Activated CD4-positive, CD25-positive, alpha-beta regulatory T cell treated with anti-CD3 and anti-CD28 coated beads, Interleukin-2, amount 50 U/mL, for 72 hours (primary cell): ENCODE measurements at places on chromosomes 2 and 18.

- DNase-seq: no peak
Measured at GRCh38 chr18:68843473-68844089, 45.7 kb downstream of the CCDC102B start.

GRCh38 chr18:28712796-28713425, 536.0 kb upstream of the CDH2 start:
- no peak for DNase-seq

DNA sequence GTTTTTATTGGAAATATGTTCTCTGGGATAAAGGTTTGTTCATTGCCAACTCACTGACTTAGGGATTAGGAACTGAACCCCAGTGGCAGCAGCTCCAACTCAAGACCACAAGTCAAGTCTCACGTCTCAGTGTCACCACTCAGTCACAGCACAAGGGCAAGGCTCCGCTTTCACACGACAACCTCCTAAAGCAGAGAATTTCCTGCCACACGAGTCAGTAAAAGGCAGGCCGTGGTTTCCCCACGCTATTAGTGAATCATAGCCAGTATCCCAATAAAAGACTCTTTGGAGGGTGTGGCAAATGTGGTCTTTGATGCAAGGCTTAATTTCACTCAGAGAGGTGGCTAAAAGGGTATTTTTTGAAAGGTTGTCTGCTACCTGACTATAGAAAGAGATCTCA, 57.6 kb downstream of the PIEZO2 start:
- no peak for DNase-seq

DNA sequence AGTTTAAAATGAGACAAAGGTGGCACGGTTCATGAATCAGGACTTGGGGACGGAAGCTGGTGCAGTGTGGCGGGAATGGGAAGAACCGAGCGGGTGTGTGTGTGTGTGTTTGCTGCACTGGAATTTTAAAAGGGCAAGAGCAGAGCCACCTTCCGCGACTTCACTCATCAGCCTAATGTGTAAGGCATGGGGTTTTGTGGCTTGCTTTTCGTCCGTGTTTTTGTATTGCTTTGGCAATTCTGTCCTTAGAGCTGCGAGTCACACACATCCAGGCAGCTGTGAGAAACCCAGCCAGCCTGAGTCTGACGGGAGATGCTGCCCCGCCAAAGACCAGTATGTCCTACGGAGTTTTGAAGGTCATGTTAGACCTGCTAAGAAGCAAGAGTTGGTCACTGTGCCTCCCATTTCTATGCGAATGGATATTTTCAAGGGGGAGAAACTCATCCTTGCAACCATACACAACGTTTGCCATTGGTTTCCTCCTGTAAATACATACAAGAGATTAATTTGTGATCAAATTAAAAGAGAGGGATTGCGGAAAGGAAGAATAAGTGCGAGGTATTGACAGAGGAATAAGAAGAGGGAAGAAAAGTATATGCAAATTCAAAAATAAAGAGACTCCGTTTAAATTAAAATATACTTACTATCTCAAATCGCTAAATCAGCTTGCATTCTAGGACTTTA, 665 bp upstream of the CACNB4 start:
- DNase-seq: no peak

- no peak for DNase-seq
Measured at GRCh38 chr2:240319855-240320203, 115.6 kb upstream of the GPC1 start.

DNA sequence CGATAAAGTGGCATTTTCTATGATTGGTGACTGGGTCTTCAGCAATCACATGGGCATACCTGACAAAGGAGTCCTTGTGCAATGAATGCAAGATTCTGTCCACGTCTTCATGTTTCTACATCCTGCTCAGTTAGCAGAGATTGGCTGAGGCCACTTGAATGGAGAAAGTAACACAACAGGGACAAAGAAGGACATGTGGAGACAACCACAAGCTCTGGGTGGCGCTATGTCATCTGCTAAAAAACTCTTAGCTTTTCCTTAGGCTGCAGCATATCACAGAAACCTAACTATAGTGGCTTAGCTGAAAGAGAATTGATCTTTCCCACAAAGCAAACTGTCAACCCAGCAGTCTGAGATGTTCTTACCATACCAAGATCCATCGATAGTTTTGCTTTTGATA, 1109.7 kb downstream of the SOCS6 start:
- no peak for DNase-seq

GRCh38 chr2:73202156-73203054, at the start of gene NOTO:
NOTO (plus strand) TSS chr2:73202574; CDS start chr2:73202667, 93 bp downstream.
- DNase-seq: no peak

DNA sequence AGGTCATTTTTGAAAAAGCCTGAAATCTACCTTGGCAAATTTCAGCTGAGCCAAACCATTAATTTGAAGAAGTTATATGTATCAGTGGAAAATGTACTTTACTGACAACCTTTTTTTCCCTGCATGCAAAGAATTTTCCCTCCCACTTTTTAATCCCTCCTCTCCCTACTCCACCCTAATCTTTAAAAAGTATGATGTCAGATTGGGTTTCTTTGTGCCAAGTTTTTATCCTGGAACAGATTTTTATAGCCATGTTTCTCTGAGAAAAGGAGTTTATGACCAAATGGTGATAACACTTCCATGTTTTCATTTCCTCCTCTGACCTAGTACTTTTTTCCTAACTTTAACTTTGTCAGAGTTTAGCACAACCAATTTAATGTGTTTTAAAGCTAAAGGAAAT, 250.3 kb upstream of the FOSL2 start:
- DNase-seq: no peak

DNA sequence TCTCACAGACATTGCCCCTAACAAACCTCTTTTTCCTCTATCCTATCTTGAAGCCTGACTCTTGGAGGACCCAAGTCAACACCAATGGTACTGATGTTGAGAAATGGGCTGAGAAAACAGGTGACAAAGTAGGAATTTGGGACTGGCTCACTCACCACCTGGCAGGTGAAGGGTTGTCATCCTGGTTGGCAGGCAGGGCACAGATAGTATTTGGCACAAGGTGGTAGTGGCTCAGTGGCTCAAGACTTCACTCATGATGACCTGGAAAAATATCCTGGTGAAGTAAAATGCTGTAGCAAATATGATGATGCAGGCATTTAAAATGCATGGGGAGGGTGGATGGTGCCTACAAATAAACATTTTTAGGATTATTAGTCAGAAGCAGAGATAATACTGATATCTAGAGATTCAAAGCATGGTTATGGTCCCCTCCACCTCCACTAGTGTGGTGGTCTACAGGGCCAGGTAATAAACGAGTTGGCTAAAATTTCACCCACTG, 38.0 kb upstream of the GLS start:
- no peak for DNase-seq

DNA sequence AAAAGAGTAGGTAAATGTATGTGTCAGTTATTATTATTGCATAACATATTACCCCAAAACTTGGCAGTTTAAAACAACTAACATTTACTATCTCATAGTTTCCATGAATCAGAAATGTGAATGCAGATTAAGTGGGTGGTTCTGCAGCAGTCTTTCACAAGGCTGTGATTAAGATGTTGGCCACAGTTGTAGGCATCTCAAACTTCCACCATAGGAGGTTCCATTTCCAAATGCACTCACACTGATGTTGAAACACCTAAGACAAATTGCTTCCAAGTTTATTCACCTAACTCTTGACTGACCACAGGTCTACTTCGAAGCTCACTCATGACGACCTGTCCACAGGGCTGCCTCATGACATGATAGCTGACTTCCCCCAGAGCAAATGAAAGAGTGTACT, 360.8 kb downstream of the GRB14 start:
- DNase-seq: no peak

GRCh38 chr2:174663550-174663949, 65.9 kb upstream of the WIPF1 start:
- DNase-seq: no peak

DNA sequence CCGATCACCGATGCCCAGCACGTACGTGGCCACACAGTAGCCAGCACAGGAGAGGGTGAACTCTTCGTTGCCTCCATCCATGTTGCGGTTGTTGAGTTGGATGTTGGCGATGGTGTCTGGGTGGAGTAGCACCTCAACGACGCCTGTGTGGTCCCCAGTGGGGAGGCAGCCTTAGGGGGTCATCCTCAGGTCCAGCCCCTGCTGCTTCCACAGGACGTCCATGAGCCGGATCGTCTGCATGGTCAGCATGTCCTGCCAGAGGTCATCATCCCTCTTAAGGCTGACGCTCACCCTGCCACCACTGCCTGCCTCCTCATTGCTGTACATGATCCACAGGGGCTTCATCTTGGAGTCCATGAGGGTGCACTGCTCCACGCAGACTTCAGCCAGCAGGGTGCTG, 369.3 kb downstream of the CMPK2 start:
- no peak for DNase-seq

- no peak for DNase-seq
Measured at GRCh38 chr2:104976603-104977120, 61.2 kb upstream of the MRPS9 start.

DNA sequence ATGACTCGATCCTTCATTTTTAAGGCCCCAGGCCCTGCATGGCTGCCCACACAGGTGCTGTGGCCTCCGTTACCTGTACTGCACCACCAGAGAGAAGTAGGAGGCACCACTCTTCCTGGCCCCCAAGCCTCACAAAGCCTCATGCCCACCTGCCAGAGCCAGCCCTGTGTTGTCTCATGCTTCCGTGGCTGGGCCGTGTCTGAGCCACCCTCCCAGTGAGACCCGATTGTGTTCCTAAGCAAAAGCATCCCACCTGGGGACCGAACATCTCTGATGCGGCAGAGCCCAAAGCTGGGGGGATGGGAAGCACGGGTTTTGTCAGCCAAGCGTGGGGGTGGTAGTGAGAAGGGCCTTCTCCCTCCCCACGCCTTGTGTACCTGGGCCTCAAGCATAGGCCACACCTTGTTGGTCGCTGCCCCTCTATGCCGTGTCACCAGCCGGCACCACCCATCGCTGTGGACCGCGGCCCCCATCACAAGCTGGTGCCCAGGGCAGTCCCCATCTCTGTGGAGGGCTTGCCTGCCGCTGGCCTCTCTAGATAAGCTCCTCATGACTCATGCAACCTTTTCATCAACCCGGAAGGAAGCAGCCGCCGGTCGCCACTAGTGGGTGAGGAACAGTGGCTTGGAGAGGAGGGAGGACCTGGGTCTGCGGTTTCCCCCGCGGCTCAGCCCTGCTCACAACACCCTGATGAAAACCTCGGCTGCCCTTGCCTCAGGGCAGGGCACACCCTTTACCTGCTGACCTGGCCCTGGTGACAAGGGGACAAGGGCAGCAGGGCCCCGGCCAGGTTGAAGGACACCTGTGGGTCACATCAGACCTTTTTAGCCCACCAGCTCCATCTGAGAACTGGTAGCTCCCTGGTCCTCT, 2.7 kb upstream of the RNPEPL1 start:
- DNase-seq: peak; percentile 84

- DNase-seq: no peak
Measured at GRCh38 chr2:4992226-4992625, 700.0 kb upstream of the SOX11 start.

- peak; percentile 53 for DNase-seq
Measured at GRCh38 chr18:59988098-59988706, 88.4 kb downstream of the PMAIP1 start.

GRCh38 chr18:77472509-77472908, 222.9 kb downstream of the GALR1 start:
- no peak for DNase-seq

DNA sequence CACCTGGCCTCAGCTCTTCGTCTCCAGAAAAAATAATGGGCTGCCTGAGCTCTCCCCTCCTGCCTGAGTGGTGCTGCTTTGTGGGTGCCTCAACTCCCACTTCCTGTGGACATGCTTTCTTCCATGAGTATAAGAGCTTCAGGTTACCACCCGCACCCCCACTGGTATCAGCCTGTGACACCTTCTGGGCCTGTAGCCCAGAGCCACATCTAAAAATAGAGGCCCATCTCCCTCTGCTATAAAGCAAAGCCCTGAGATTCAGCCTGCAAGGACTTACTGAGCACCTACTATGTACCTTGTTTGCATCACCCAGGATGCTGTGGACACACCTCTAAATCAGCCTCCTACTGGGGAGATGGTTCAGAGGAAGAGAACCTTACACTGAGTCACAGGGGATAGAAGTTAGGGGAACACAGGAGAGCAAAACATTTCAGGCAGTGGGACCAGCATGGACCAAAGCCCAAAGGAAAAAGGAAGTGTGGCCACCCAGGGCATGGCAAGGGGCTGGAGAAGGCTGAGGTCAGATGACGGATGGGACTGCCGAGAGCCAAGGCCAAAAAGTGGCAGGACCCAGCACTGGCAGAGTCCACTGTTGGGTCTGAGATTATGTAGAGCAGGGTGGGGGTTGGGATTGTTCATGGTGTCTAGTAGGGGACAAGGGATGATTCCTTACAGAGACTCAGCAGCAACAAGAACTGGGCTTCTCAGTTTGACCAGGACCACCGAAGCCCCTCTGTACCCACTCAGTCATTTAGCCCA, 123.7 kb upstream of the PPP1CB start:
- DNase-seq: peak; percentile 29

DNA sequence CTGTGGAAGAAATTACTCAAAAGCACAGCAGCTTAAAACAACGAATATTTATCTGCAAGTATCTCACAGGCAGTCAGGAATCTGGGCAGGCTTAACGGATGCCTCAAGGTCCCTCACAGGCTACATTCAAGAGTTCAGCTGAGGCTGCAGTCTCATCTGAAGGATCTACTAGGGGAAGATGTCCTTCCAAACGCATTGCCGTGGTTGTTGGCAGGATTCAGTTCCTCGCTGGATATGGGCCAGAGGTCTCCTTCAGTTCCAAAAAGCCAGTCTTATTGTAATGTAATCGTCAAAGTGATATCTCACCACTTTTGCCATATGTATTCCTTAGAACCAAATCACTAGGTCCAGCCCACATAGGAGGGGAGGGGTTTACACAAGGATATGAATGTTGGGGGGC, 98.2 kb upstream of the EPAS1 start:
- no peak for DNase-seq

GRCh38 chr2:8053216-8053615, 628.6 kb upstream of the ID2 start:
- no peak for DNase-seq

- no peak for DNase-seq
Measured at GRCh38 chr2:38685116-38685735, 19.3 kb downstream of the GALM start.

GRCh38 chr18:29307231-29307630, 1130.3 kb upstream of the CDH2 start:
- no peak for DNase-seq

- no peak for DNase-seq
Measured at GRCh38 chr18:24491927-24492834, 31.7 kb downstream of the HRH4 start.

- DNase-seq: no peak
Measured at GRCh38 chr2:52597346-52597745, 1170.3 kb upstream of the CHAC2 start.

- no peak for DNase-seq
Measured at GRCh38 chr18:21313576-21313975, 71.5 kb downstream of the GREB1L start.

GRCh38 chr2:150495993-150496627, 8.6 kb upstream of the RND3 start:
- DNase-seq: no peak

DNA sequence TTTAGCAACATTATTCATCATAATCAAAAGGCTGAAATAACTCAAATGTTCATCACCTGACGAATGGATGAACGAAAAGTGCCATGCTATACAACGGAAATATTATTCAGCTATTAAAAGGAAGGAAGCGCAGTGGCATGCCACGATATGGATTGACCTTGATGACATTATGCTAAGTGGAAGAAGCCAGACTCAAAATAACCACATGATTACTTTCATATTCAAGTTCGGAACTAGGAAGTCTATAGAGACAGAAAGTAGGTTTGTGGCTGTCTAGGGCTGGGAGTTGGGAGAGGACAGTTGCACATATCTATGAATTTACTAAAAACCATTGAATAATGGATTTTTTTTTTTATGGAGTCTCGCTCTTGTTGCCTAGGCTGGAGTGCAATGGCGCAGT, 13.4 kb upstream of the PDIA6 start:
- DNase-seq: no peak
